ENCODE measurements at places on chromosomes 2 and 18.

DNA sequence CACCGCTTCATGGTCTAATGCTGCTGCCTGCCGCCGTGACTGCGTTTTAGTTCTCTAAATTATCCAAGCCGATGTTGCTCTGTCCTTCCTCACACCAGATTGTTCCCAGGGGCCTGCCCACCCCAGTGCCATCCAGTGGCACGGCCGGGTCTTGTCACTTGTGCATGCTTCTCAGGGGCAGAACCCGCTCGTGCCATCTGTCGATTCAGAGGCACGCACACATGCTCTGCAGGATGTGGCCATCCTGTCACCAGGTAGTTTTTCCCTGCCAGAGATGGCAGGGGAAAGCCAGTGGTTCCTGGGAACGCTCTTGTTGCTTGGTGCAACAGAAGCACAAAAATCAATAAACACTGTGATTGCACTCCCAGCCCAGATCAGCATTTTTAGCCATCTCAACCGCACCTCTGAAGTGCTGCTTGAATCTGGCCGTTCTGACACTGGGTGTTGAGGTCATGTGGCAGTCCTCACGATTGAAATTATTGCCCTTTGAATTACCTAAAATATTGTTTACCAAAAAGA is 119.6 kb upstream of the BOD1L2 start:
- DNase-seq: no peak

- DNase-seq: no peak
These were observed 43.4 kb downstream of the MYL12B start for GRCh38 chr18:3305354-3305762.

DNA sequence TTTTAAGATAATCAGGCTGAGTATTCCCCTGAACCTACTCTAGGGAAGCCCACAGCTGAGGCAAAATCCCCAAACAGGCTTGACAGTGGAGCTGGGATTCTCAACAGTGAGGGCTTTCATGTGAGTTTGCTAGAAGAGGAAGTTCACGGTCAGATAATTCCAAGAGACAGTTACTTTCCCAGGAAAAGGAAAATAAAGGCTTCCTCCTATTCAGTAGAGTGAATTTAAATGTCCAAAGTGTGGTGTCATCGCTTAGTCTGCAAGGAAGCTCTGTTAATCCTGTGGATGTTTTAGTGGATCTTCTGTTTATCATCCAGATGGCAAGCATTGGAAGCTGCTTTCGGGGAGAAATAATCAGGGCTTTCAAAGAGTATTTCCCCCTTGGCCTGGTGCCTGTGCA is 119.8 kb downstream of the RPIA start:
- no peak for DNase-seq

DNA sequence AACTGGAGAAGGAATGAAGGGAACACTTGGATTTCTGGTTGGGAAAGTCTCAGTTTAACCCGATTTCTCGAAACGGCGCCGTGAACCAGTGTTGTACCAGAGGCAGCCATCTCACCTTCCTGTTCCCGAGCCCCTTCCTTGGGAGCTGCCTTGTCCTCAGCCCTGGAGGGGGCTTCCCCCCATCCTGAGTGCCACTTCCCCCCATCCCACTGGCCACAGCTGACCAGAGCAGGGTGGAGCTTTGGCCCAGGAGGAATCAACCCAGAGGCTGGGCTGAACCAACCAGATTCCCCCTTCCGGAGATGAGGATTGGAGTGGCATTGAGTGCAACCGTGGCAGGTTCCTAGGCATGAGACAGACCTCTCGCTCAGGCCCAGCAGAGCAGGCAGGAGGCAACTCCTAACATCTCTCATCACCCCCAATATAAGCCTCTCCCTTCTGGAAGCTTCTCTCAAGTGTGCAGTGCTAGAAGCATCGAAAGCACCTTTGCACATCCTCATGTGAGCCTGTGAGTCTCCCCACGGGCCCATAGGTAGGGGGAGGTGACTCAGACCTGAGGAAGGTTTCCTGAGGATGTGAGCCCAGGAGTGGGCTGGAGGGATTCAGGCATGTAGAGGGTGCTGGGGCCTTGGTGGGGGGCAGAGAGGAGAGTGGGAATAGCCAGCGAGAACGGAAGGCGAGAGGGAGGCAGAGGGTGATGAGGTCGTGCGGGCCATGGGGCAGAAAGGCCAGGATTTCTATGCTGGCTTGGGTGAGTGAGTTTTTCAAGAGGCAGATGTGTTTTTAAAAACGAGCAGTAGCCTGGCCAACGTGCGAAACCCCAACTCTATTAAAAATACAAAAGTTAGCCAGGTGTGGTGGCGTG is 11.9 kb downstream of the NGEF start:
- no peak for DNase-seq

DNA sequence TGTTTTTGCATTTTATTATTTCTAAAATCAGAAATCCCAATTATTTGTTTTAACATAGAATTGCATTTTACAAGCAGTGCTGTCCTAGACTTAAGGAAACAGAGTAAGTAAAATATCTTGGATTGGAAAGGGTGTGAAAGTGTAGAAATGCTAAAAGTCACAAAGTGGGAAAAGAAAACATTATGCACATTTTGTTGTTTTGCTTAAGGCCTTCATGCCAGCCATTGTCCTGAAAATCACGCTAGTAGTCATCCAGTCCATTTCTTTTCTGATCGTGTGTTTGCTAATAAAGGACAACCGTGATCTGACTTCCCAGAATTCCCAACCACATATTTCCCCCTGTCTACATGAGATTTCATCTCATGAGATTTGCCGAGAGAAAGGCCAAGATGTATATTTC is 199.1 kb downstream of the PTGR3 start:
- no peak for DNase-seq

DNA sequence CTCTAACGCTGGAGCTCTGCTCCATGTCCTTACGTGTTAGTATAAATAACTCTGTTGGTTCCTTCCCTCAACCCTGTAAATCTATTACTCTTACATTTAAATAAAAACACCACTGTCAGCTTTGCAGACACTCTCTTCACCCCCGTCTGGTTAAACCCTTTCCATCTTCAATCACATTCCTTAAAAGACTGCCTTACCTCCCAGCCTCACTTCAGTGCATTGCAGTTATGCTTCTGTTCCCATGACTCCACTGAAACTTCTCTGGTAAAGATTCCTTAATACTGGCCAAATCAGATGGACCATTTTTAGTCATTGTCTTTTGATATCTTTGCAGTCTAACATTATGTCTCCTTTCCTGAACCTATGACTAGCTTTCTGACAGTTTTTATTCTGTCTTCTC is 61.7 kb downstream of the EML4 start:
- no peak for DNase-seq

GRCh38 chr2:226660526-226660925 is 139.1 kb downstream of the IRS1 start:
- DNase-seq: no peak

DNA sequence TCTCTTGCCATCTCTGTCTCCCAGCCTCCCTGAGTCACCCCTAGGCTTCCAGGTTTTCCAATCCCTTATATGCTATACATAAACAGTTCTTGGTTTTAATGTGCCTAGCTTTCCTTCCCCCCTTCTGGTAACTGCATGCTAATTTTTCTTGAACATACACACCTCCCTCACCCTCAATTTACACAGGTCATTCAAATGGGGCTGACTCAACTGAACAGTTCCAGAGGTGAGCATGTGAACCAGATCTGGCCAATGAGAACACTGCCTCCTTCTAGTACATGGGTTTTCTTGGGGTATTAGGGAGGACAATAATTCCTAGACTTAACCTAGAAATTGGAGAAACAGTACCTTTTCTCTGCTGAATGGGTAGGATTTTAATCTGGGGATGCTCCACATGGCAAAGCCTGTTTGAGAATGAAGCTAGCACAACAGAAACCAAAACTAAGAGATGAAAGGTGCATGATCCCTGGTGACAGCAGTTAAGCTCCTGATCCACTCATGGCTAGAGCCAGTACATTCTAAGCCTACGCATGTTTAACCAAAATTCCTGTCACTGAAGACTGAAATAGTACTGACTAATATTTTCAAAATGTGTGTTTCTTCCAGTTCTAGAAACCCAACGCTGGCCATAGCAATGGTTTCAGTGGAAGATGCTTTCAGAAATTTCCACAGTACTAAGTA is 11.8 kb downstream of the SLC25A12 start:
- DNase-seq: no peak

DNA sequence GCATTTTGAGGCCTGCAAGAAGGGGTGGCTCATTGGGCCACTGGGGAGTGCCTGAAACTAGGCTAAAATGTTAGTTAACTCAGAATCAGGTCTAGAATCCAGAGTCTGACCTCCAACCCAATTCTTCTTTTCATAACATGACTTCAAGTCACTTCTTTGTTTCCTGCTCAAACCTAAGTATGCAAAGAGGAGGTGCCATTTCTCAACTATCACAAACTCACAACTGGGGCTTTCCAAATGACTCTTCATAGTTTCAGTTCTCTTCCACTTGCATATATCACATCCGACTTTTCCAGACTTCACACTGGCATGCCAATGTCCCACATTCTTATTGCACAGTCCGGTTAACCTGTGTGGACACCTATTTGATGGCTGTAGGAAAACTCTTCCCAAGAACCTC is 211.6 kb downstream of the TCF4 start:
- peak; percentile 16 for DNase-seq

- DNase-seq: no peak
These were observed 88.5 kb downstream of the CDH2 start for GRCh38 chr18:28088477-28088876.

DNA sequence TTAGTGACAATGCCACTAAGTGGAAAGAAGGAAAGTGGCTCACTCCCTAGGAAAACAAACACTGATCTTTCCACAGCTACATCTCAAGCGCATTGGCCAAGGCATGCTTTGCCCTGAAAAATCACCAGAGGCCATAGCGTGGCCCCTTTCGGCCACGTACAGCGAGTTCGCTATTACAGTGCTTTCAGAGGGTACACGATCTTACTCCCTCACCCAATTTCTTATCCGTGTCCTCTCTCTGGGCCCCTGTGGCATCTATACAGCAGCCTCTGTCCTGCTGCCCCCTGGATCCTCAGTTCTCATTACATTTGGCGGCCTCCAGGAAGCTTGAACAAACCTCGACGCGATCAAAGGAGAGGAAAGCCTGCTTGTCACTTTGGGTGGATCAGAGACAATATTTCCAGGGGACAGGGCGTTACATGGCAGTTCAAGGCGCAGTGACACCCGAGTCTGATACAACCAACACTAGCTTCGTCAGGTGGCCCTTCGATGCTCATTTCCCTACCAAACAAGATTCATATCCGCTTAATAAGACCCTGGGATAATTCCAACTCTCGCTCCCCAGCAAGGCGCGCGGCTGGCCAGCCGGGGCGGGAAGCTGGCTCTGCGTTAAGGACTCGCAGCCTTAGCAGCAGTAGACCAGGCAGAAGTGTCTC is 941 bp downstream of the SKOR2 start:
- no peak for DNase-seq

- DNase-seq: no peak
These were observed 45.5 kb downstream of the ZFP36L2 start for GRCh38 chr2:43180897-43181296.

GRCh38 chr2:112181571-112182290 is 43.5 kb downstream of the FBLN7 start:
- no peak for DNase-seq

DNA sequence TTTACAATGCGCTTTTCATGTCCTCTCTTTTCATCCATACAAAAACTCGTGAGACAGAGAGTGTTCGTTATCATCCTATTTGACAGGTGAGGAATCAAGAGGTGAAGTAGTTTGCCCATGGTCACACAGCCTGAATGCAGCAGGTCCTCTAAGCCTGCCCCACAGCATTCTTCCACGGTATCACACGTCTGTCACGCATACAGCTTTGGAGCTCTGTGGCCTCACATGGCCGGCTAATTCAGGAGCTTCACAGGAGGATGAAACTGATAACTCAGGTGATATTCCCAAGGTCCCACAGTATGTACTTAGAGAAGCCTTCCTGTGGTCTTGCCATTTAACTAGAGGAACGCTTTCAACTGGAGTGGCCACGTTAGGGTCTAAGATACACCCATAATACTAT is 59.0 kb downstream of the MYO5B start:
- no peak for DNase-seq
